ENCODE measurements at places on chromosomes 2 and 18.

- DNase-seq: no peak
Observed at GRCh38 chr18:75167759-75168618, 41.0 kb downstream of the PTGR3 start.

DNA sequence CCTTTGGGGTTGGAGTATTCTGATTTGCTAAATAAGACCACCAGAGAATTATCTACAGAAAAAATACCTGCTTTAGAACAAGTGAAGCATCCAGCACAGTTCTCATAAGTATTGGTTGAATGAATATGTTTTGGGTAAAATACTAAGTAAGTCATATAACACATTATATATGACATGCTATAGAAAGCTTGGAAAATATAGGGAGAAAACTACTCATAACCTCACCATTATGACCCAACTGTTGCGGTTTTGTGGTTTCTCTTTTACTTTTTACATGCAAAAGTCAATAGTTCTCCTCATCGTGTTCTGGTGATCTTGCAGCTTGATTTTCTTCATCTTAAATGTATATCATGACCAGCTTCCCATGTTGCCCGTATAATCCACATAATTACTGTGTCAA, 66.2 kb downstream of the DIPK1C start:
- DNase-seq: no peak

GRCh38 chr2:209578394-209579001, 154.7 kb downstream of the MAP2 start:
- DNase-seq: no peak

- DNase-seq: no peak
Observed at GRCh38 chr18:73124175-73124574, 256.4 kb upstream of the NETO1 start.

GRCh38 chr2:209687323-209687969, 84.2 kb upstream of the UNC80 start:
- no peak for DNase-seq

DNA sequence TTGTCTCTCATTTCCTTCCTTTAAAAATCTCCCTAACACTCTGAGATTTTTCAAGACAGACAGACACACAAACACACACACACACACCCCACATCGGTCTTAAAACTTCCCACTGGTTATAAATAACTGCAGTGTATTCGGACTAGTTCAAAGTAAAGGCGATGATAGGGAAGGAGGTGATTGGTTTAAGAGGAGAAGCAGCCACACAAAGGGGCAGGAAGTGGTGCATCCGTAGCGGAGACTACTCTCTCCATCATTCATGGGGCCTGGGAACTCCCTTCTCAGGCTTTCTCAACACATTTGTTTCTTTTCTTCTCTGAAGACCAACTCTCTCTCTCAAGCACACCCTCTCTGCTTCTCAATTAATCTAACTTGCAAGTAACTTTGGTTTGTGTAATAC, 149.1 kb upstream of the DPP10 start:
- DNase-seq: no peak

GRCh38 chr2:20174410-20174809, 50.5 kb downstream of the SDC1 start:
- no peak for DNase-seq

DNA sequence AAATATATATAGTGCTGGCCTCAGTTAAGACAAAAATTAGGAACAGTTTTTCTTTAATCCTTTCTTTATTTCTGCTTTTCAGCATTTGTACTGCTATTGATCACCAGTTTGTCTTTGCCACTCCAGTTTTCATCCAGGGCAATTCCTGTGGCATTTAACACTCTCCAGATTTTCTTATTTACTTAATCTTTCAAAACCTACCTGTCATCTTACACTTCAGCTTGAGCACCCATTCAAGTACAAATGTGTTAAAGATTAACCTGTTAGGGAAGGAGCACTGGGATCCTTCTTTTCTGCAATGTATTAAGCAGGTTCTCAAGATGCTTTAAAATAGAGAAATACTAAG, 101.8 kb upstream of the SCN1A start:
- DNase-seq: no peak

DNA sequence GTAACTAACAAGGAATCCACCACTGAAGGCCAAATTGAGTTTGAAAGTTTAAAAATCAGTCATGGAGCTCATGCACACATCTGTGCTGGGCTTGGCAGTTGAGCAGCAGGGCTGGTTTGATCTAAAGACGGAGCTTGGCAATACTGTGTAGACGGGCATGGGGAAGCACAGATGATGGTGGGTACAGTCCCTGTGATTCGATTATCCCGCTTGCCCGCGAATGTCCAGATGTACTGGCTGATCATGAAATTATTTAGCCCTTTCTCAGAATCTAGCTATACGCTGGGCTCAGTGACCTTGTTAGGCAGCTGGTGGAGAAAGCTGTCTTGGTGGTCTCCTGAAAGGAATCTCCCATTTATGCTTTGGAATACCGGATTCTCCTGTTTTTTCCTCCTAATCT, 74.8 kb upstream of the SOX11 start:
- no peak for DNase-seq

GRCh38 chr2:54927085-54927750, 123.0 kb downstream of the RTN4 start:
- no peak for DNase-seq

GRCh38 chr2:85765081-85765731, 11.4 kb downstream of the ATOH8 start:
- DNase-seq: no peak

DNA sequence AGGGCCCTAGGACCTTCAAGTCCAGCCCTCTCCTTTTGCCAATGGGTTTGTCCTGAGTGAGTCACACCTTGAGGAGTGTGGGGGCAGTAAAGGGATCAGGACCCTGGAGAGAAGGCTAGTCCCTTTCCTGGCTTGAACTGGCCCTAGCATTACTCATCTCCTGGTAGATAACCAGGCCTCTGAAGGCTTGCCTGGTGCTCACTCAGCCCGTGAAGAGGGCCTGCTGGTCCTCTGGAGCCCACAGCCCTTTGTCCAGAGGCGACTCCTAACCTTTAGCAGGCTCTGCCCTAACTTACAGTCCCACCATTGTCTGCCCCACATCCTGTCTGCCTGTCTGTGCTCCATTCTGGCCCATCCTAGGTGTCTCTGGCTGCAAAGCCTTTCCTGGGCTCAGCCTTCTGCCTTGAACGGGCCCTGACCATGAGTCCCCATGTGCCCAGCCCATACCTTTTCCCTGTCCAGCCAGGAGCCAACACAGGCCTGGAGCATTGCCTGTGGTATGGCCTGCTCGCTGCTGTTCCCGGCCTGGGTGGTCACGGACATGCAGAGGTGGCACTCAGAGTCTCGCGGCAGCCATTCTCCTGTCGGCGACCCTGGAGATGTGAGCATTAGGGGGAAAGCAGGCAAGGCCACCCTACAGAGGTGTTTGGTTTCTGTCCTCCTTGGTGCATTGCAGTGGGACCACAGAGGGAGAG, 5.0 kb downstream of the SFTPB start:
- DNase-seq: no peak

DNA sequence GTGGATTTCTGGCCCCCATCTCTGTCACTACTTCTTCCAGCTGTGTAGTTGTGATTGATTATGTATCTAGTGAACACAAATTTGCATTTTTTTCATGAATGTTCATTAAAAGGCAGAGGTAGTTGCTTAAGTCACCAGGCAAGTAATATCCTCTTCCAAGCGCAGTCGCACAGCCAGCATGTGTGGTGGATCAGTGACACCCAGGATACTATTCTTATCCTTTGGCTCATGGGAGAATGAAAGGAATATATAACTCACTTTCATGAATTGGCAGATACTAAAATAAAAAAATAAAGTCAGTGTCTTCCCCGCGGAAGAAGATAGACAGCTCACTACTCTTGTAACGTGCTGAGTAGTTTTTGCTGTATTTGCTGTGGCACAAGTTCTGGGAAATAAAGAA, 387.8 kb downstream of the CDH7 start:
- no peak for DNase-seq

DNA sequence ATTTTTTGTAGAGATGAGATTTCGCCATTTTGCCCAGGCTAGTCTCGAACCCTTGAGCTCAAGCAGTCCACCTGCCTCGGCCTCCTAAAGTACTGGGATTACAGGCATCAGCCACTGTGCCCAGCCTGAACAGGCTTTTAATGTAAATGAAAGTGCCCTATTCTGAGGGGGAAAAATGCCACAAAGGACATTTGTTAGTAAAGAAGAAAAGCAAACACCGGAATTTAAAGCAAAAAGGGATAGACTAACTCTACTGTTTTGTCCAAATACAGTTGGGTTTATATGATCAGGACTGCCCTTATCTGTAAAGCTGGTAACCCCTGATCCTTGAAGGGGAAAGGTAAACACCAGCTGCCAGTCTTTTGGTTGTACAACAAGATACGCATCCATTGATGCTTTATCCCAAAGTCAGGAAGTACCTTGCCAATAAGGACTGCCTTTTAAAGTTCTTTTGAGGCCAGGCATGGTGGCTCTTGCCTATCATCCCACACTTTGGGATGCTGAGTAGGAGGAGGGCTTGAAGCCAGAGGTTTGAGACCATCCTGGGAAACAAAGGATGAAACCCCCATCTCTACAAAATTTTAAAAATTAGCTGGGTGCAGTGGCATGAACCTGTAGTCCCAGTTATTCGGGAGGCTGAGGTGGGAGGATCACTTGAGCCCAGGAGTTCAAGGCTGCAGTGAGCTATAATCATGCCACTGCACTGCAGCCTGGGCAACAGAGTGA, 13.1 kb downstream of the CLEC4F start:
- DNase-seq: no peak

DNA sequence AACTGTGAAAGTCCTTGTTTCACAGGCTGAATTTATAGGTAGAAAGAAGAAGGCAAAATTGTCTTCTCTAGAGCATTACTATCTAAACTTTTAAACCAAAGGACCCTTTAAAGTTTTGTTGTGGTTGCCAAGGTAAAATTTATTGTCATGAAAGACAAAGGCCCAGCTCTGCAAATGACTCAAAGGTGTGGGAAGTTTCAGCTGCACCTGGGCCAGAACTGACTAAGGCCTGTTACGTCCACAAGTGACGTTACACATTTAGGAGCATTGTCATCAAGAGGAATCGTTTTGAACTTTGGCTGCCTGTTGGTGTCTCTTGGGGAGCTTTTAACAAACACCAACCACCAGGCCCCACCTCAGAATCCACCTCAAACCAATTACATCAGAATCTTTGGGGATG, 8.1 kb upstream of the DSC3 start:
- no peak for DNase-seq

GRCh38 chr2:154941379-154941778, 242.9 kb downstream of the KCNJ3 start:
- DNase-seq: no peak

GRCh38 chr2:165920748-165921147, 32.8 kb downstream of the TTC21B start:
- no peak for DNase-seq

- DNase-seq: no peak
Observed at GRCh38 chr2:100902817-100903405, 83.0 kb downstream of the NPAS2 start.

- no peak for DNase-seq
Observed at GRCh38 chr2:71528131-71528591, 74.8 kb downstream of the DYSF start.

DNA sequence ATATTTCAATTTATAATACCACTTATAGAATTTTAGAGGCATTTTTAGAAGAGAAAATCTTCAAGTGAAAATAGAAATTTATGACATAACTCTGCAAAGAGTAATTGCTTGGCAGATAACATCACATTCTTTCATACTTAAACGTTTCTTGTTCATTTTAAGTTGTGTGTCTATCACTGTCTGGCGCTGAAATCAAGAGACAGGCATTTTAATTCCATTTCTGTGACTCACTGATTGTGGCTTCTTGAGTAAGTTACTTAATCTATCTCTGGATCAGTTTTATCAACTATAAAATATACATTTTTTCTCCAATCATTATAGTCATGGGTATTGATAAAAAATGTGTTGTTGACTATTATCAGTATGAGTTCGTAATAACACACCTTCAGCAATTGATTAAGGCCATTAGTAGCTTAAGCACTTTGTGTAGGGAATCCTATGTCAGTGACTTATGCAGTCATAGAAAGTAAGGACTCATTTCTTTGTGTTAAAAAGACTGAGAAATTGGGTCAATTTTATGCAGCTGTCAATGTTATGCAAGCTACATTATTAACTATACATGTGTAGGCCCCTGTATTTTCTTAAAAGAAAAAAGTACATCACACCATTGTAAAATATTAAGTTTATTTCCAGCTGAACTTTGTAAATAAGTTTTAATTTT, 497.3 kb downstream of the CCDC85A start:
- DNase-seq: no peak

GRCh38 chr2:240451791-240452461, 16.5 kb downstream of the GPC1 start:
- no peak for DNase-seq

DNA sequence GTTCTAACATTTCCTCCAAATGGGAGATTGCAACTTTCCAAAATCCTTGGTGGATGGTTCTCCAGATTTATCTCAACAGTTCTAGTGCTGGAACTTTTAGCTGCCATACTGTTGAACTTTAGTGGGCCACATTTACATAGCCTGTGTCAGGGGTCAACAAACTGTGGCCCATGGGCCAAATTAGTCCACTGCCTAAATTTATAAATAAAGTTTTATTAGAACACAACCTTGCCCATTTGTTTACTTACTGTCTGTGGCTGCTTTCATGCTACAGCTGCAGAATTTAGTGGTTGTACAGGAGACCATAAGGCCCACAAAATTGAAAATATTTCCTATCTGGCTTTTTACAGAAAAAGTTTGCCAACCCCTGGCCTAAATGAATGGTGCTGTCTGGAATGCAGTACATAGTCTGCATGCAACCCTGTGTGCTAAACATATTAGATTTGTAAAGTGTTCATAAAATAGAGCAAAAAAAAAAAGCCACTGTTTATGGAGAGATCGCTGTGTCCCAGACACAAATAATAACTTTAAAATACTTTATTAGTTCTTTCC, 30.3 kb downstream of the MGAT5 start:
- DNase-seq: no peak

- DNase-seq: no peak
Observed at GRCh38 chr2:9112079-9112721, 94.4 kb upstream of the ASAP2 start.

- DNase-seq: no peak
Observed at GRCh38 chr18:23059541-23060465, 75.5 kb upstream of the CABLES1 start.

GRCh38 chr2:229666811-229667210, 47.5 kb downstream of the DNER start:
- DNase-seq: no peak

DNA sequence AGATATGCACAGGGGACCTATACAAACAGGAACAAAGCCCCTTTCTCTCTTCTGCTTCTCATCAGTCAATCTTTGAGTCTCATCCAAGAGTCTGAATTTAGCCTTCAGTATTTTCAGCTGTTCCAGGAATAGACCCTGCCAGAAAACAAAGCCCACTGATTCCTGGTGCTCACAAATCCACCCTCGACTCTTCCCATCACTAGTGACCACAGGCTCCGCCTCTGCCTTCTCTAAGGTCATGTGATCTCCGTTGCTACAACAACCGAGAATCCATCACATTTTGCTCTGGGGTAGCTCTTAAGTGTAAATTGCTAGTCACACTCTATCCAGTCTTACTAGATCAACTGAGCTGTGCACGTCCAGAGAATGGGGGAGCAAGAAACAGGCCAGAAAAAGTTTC, 46.4 kb upstream of the SPTBN1 start:
- no peak for DNase-seq
